Stimulated activated CD8-positive, alpha-beta memory T cell treated with anti-CD3 and anti-CD28 coated beads, Interleukin-4, amount 100 ng/mL, for 48 hours (primary cell): ENCODE measurements at places on chromosomes 13 and 19.

DNA sequence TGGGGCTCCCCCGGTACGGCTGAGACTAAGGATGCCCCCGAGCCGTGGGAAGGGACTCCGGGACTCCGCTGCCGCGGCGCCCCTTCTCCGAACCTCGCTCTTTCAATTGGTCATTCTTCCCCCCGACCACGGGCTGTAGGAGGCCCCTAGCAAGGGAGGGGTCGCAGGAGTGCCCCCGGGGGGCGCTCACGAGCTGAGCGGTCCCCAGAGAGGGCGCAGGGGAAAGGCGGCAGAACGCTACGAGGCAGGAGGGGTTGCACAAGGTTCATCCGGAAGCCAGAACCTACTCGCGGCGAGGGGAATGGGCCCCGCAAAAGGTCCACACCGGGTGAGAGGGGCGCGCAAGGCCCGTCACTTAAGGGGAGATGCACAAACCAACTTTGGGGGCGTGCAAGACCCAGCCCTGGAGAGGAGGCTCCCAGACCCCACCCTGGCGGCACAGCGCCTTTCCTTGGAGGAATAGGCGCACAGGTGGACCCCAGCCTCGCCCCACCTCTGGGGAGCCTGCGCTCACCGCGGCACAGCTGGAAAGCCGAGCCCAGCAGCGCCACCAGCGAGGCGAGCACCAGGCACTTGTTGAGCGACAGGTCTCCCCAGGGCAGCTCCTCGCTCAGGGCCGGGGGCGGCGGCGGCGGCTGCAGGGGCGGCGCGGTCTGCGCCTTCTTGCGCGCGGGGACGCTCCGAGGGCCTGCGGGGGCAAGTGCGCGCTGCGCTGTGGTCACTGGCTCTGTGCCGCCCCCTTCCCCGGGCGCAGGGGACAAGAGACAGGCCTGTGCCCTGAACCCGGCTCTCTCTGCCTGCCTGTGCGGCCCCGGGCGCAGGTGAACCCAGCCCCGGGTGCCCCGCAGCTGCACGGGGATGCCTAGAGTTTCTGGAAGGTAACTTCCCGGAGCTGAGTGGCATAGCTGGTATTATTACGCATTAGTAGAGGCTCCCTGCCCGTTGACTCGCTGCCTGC, 2.8 kb downstream of the JSRP1 start:
- DNase-seq: peak; percentile 60

DNA sequence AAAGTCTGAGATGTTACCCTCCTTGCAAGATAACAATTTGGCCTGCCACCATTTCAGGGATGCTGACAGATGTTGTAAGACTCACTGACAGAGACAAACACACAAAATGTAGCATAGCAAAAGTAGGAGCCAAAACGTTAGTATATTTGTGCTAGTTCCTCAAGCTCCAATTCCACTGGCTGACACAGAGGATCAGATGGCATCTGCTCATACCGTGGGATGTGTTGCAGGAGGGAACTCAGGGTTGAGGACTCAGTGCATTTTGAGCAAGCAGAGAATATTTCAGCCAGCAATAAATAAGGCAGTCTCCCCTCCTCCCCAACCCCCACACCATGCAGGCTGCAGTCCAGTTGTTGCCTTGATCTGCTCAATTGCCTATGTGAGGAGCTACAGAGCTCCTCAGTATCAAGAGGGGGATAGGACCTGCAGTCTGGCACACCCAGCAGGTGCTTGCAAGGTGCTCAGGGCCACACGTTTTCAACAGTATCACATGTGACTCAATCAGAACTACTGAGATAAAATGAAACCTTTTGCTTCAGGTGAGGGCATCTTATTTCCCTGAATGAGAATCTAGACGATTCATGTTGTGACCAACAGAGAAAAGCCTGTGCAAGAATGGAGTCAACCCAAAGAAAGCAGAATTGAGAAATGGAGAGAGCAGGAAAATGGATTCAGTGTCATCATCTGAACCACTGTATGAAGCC, 23.6 kb upstream of the LRCH1 start:
- DNase-seq: no peak

DNA sequence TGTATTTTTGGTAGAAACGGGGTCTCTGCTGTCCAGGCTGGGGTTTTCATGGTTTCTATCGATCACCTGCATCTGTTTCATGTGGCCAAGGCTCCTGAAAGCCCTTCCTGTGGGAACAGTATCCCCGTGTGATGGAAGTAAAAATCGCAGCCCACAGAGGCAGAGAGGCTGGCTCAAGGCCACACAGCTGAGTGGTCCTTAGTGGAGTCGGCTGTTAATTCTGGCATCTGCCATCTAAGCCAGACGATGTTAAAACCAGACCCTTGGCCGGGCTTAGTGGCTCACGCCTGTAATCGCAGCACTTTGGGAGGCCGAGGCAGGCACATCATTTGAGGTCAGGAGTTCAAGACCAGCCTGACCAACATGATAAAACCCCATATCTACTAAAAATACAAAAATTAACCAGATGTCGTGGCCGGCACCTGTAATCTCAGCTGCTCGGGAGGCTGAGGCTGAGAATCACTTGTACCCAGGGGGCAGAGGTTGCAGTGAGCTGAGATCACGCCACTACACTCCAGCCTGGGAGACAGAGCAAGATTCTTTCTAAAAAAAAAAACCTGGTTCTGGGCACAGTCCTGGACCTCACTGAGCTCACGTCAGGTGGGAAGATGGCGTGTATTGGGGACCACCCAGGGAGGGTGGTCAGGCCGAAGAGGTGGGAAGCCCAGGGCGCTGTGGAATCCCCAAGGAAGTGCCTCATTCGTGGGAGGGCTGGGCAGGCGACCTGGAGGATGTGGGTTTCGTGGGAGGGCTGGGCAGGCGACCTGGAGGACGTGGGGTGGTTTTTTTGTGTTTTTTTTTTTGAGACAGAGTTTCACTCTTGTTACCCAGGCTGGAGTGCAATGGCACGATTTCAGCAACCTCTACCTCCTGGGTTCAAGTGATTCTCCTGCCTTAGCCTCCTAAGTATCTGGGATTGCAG, 18.5 kb upstream of the MISP start:
- DNase-seq: no peak

DNA sequence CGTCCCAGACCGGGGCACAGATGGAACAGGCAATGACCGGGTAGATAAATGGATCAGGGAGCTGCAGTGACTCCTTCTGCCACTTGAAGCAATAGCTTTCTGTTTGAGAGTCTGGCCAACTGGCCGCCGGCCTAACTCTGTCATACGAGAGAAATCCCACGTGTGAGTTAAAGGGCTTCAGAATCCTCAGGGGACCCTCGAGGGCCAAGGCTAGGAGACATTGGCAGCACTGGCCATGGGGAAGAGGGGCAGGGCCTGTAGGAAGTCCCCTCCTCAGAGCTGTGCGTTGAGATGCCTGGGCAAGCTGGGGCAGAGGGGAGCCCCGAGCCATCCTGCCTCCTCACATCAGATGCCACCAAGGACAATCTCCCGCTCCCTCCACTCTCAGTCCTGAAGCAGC, 51.6 kb downstream of the KLF2 start:
- DNase-seq: peak; percentile 23

GRCh38 chr13:85799097-85799582, at the start of gene SLITRK6:
TSS of gene SLITRK6 (minus strand) at chr13:85799419. CDS start at chr13:85796508, 2,911 bp downstream.
- no peak for DNase-seq

DNA sequence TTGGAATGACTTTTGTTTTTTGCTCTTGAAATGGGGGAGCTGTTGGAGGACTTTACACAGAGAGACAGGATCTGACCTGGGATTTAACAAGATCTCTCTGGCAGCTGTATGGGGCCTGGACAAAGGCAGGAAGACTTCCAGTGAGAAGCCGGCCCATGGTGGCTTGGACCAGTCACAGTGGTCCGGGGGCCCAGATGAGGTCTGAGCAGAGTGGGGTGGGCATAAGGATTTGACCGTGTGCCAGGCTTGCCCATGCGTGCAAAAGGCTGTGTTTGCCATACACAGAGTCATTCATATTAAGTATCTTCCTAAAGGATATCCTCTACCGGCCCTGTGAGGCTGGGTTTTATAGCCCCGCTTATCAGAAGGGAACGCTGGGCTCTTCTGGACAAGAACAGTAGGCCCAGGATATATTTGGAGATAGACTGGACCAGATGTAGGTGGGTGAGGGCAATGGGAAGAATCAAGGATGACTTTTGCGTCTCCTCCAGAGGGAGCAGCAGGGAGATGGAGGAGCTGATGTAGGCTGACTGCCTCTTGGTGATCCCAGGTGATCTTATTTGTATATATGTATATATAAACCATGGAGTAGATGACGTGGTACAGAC, 4.1 kb downstream of the SPACA6 start:
- DNase-seq: no peak

DNA sequence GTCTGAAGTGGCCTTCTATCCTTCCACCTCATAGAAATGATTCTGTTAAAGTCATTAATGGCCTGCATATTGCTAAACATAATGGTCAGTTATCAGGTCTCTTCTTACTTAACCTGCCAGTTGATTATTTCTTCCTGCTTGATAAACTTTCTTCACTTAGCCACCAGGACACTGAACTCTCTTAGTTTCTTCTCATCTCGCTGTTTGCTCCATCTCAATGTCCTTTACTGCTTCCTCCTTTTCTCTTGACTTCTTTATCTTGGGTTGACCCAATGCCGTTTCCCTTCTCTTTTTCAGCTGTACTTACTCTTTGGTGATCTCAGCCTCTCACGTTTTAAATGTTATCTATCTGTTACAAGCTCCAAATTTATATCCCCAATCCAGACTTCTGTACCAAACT, 17.1 kb upstream of the CLC start:
- no peak for DNase-seq

DNA sequence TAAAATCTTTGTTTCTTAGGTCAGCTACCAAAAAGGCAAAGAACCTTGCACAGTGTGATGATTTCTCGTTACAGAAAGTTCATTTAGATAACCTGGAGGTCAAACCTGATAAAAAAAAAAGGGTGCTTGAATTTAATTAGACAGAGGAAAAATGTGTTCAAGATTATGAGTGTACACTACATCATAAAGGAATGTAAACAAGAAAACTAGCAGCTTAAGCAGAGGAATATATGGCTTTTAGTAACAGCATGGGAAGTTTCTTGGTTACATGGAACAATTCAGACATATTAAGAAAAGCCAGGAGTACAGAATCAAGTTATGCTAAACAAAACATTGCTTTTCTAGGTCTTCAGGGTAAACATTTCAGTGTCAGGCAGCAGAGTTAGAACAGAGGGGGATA, 32.9 kb downstream of the ING1 start:
- DNase-seq: no peak

DNA sequence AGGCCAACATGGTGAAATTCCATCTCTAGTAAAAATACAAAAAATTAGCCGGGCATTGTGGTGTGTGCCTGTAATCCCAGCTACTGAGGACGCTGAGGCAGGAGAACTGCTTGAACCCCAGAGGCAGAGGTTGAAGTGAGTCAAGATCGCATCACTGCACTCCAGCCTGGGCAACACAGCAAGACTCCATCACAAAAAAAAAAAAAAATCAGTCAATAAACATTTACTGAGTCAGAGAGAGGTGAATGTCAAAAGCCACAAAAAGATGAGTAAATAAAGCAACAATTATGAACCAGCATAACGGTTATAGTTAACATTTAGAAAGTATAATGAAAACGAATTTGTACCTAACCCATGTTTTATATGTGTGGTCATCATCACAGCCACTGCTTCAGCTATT, 23.1 kb downstream of the PSPC1 start:
- DNase-seq: no peak

GRCh38 chr13:30334663-30335386, 27.5 kb upstream of the KATNAL1 start:
- no peak for DNase-seq

- no peak for DNase-seq
Measured at GRCh38 chr19:11251217-11251616, 11.1 kb downstream of the DOCK6 start.

- DNase-seq: no peak
Measured at GRCh38 chr19:52297601-52298364, 814 bp downstream of the ZNF480 start.

DNA sequence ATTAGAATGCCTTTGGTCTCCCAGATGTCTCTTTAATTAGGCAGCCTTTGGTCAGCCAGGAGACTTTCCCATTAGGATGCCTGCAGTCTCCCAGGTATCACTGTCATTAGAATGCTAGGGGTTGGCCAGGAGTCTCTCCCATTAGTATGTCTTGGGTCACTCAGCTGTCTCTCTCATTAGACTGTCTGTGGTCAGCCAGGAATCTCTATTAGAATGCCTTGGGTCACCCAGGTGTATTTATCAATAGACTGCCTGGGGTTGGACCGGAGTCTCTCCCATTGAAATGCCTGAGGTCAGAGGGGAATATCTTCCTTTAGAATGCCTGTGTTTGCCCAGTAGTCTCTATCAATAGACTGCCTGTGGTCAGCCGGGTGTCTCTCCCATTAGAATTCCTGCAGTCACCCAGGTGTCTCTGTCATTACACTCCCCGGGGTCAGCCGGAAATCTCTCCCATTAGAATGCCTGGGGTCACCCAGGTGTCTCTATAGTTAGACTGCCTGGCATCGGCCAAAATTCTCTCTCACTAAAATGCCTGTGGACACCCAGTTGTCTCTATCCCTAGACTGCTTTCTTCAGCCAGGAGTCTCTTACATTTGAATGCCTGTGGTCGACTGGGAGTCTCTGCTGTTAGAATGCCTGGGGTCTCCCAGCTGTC, 1460.3 kb downstream of the UQCRFS1 start:
- DNase-seq: no peak

- no peak for DNase-seq
Measured at GRCh38 chr13:23392925-23393645, 40.4 kb downstream of the SACS start.

GRCh38 chr13:113029487-113030258, 60.7 kb downstream of the MCF2L start:
- DNase-seq: peak; percentile 84

GRCh38 chr13:100594731-100595130, 6.1 kb upstream of the GGACT start:
- no peak for DNase-seq

DNA sequence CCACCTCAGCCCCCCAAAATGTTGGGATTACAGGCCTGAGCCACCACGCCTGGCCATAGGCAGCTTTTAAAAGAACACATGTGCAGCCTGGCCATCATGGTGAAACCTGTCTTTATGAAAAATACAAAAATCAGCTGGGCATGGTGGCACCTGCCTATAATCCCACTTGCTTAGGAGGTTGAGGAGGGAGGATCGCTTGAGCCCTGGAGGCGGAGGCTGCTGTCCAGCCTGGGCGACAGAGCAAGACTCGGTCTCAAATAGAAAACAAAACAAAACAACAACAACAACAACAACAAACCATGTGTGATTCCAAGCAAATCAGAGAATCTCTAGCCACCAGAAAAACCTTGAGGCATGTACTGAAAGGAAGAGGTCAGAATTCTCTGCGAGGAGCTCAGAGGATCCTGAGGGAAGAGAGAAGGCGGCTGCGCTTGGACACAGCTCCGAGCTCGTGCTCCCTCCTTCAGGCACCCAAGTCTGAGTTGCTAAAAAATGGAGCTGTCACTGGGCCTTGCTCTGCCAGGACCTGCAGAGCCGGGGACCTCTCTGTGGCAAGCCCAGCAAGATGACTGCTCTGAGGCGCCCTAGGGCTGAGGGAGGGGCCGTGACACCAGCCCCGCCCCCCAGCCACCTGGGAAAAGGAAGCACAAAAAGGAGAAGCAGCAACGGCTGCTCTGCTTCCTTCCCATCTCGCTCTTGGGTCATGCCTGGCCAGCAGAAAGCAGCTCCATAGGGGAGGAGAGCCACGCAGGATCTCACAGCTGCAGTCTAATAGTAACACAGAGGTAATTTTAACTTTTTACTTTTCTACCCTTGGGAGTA, at the start of gene ARL11:
TSS of gene ARL11 (plus strand) at position 677 of the 822 bp plus-strand sequence. CDS start 1,941 bp downstream, outside the sequence.
- DNase-seq: peak; percentile 74

GRCh38 chr13:30607908-30608307, 9.8 kb upstream of the USPL1 start:
- peak; percentile 63 for DNase-seq

GRCh38 chr13:109707044-109707741, 79.2 kb downstream of the IRS2 start:
- DNase-seq: no peak
